ENCODE measurements at places on chromosomes 6 and 20.

DNA sequence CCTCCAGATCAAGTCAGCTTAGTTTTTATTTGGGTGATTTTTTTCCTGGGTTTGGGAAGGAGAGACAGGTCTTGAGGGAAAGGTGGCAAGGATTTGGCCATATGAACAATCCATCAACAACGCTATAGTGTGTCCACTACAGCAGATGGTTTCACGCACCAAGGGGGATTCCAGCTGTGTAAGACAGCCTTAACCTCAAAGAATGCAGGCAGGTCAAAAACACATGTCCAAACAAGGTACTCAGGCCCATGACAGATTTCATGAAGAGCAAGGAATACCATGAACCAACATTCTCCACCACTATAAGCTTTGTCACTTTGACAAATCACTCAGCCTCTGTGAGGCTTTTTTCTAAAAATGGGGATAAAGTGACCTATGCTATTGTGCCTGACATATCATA, 2.0 kb downstream of the AIF1 start:
- peak; percentile 29 for DNase-seq

DNA sequence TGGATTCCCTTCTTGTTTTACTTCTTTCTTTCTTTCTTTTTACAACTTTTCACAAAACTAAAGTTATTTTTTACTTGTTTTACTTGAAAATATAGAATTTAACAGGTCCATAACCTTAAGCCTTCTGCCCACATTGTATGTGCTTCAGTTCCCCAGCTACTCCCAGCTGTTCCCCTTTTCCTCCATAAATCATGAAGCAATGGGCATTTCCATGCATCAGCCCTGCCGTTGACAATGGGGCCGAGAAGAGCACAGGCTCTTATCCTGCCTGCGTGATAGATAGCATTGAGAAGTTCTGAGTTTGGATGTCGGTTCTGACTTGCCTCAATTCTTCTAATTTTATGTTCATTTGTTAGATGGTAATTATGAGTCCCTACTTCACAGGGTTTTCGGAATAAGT, 583.8 kb downstream of the CDH26 start:
- DNase-seq = no peak

GRCh38 chr6:120108061-120108795, 758.7 kb upstream of the MAN1A1 start:
- no peak for DNase-seq

- peak; percentile 86 for DNase-seq
Observed at GRCh38 chr6:157513004-157513603, 132.1 kb downstream of the ZDHHC14 start.

DNA sequence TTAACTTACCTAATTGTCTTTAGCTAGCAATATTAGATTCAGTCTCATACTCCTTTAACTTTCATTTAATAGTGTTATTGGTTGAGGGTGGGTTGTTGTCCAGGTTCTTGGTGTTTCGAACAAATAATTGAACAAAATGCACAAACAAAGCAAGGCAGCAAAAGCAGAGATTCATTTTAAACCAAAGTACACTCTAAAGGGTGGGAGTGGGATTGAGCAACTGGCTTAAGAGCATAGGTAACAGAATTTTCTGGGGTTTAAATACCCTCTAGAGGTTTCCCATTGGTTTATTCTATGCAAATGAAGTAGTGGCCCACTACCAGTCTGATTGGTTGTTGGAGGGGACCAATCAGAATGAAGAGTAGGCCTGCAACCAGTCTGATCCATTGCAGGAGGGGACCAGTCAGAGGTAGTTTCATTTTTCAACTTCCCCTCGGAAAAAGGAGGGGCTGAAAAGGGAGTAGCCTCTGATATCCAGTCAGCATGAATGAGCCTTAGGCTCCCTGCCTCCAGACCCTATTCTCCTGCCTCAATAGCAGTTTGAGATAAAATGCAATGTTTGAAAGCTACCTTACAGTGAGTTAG, 26.3 kb upstream of the RAB23 start:
- DNase-seq = no peak

DNA sequence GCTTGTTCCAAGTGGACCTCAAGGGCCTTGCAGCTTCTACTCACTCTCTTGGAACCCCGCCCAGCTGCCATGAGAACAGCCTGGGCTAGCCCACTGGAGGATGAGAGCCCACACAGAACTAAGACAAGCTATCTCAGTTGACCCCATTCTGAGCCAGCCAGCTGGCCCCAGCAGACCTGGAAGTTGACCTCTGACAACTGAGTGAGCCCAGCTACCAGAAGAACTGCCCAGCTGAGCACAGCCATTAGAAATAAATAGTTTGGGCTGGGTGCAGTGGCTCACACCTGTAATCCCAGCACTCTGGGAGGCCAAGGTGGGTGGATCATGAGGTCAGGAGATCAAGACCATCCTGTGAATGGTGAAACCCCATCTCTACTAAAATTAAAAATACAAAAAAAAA, 37.1 kb downstream of the SNX5 start:
- DNase-seq = no peak

Measured in NCI-H524 (cell line).